ENCODE measurements at places on chromosomes 1 and 21. TPM values are rescaled to one million over a fixed set of nuclear protein-coding genes. Genes with fewer than 3 reads are reported as not detected.

KIF17 gene
- total RNA-seq = not detected

KRTAP19-4 gene
- total RNA-seq = not detected

CFAP141 gene
- not detected for total RNA-seq

ISG15 gene
- total RNA-seq = 55.8 TPM

ZSCAN20 gene
- total RNA-seq = 2.7 TPM

ZBTB17 gene
- 78.7 TPM for total RNA-seq

ATP1A1 gene
- 292 TPM for total RNA-seq

GJA9 gene
- total RNA-seq = not detected

GREM2 gene
- 2.9 TPM for total RNA-seq

CYP2J2 gene
- 0.66 TPM for total RNA-seq

PDE9A gene
- 14.8 TPM for total RNA-seq
